Naive thymus-derived CD4-positive, alpha-beta T cell (primary cell): ENCODE measurements at places on chromosomes 13 and 19. TPM values are rescaled to one million over a fixed set of nuclear protein-coding genes. Genes with fewer than 3 reads are reported as not detected.
A peak's percentile ranks its signal among the peaks of the same experiment; 100 is the strongest.

DNA sequence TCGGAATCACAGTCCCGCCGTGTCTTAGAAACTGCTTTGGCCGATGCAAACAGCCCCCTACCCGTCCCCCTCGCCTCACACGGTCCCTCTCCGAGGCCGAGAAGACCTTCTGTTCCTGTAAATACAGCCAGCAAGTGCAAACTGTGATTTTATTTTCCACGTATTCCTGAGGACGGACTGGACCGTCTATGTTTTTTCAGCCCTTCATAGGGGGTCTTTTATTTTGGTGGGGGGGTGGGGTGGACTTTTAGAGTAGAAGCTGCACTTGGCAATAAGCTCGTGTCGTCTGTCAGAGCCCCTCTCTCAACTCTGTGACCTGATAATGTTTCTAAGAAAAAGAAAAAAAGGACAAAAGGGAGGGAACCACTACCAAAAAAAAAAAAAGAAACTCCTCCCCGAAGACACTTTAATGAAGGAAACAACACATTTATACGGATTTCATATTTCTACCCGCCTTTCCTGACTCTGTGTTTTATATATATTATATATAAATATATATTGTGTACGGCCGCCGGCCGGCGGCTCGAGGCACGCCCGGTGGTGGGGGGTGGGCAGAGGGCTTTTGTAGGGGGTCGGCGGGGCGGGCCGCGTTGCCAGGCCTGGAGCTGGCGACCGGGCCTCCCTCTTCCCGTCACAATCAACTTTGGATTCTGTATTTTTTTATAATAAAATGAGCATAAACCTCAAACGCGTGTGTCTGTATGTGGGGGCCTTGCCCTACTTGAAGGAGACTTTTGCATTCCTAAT is 15.2 kb downstream of the EFNA2 start:
- H3K4me1 ChIP-seq, result no peaks in the 10 kb centered on the region
- H3K4me3 ChIP-seq, result no peak overlapping the region
- H3K27ac ChIP-seq, result no peak overlapping the region
- no peaks in the 10 kb centered on the region for H3K36me3 ChIP-seq
- no peaks in the 10 kb centered on the region for H3K27me3 ChIP-seq

Gene ZNF534
- total RNA-seq, result 0.32 TPM

- no peaks in the 10 kb centered on the region for H3K36me3 ChIP-seq
- no peak for DNase-seq
- peaks cover under 1% of the 10 kb centered on the region for H3K4me1 ChIP-seq
- H3K27me3 ChIP-seq, result no peaks in the 10 kb centered on the region
- H3K4me3 ChIP-seq, result no peak overlapping the region
These were observed 42.0 kb downstream of the GAS6 start for GRCh38 chr13:113821847-113822246.

DNA sequence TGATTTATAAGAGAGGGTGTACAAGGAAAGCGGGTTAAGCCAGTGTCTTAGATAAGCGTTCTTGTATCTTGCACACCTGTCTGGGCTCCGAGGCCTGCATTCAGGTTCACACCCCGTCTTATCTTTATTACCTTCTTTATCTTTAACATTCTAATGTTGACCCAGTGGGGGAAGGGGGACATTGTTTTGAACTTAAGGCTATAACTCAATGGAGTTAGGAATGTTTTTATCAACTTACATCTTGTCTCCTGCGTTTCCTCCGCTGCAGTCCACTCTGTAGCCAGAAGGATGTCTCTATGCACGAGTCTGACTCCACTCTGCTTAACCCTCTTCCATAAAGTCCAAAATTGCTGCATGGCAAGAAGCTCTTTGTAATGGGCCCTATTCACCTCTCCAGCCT is 71.2 kb downstream of the FGF9 start:
- no peak overlapping the region for H3K27ac ChIP-seq
- no peaks in the 10 kb centered on the region for H3K4me1 ChIP-seq
- DNase-seq, result no peak
- no peaks in the 10 kb centered on the region for H3K36me3 ChIP-seq

Gene ZNF563
- 23.2 TPM for total RNA-seq

DNA sequence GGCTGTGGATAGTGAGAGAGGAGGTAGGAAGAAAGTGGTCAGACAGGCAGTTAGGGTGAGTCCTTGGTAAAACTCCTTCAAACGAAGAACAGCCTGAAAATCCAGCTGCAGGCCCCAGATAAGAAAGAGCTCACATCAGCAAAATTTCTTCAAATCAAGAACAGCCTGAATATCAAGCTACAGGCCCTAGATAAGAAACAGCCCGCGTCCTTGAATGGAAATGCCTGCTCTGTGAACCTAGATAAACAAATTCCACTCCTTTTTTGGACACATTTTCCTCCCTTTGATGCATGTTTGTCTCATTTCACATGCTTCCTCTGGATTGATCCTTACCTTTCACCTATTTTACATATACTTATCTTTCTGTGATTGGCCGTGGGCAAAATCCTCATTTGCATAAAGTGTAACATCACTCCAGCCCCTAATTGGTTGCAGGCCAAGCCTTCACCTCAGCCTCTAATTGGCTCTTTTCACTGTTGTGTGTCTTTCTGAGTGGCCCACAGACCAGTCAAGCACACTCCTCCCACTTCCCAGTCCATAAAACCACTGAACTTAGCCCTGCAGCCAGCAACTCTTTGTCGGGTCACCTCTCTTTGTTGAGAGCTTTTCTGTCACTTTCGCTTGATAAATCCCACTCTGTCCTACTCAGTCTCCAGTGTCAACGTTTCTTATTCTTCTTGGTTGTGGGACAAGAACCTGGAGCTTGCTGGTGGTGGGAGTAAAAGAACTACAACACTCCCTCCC is 6.0 kb upstream of the SULT2A1 start:
- H3K4me3 ChIP-seq, result no peak overlapping the region

Gene ATP1A3
- total RNA-seq, result 5.0 TPM

GRCh38 chr19:50252111-50252886 is 48.9 kb downstream of the MYH14 start:
- H3K27ac ChIP-seq, result no peak overlapping the region
- no peak for DNase-seq
- H3K4me3 ChIP-seq, result no peak overlapping the region
- no peaks in the 10 kb centered on the region for H3K4me1 ChIP-seq

Gene LHB
- not detected for total RNA-seq

DNA sequence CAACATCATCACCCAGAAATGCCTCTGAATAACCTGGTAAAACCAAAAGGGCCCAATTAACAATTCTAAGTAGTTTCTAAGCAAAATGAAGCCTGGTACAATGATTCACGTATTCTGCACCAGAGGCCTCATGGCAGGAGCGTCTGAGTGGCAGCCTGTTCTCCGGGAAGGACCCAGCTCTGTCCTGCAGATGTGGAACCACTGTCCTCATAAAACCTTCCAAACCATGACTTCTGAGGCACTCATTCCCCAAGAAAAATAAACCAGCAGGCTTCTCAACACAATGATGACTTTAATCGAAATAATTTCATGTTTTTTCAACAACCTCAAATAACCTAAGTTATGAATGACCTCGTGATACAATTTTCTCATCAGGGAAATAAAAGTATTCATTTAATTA is 89.9 kb downstream of the STK24 start:
- no peaks in the 10 kb centered on the region for H3K36me3 ChIP-seq
- no peaks in the 10 kb centered on the region for H3K27me3 ChIP-seq
- no peak overlapping the region for H3K4me3 ChIP-seq

Gene PEX11G
- total RNA-seq, result 0.60 TPM

DNA sequence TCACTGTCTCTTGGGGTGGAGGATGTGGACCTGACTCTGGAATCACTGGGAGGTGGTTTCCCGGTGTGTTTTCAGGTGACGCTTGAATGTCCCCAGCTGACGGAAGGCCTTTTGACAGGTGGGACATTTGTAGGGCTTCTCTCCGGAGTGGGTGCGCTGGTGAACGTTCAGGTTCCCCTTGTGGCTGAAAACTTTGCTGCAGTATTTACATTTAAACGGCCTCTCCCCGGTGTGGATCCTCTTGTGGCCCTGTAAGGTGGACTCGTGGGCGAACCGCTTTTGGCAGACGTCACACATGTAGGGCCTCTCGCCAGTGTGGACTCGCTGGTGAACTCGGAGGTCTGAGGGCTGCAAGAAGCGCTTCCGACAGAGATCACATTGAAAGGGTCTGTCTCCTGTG is 7.8 kb downstream of the ZSCAN5B start:
- no peaks in the 10 kb centered on the region for H3K36me3 ChIP-seq
- H3K27ac ChIP-seq, result no peak overlapping the region
- H3K27me3 ChIP-seq, result no peaks in the 10 kb centered on the region
- no peak for DNase-seq
- no peak overlapping the region for H3K4me3 ChIP-seq

Gene RDH8
- not detected for total RNA-seq

Gene COPE
- 124 TPM for total RNA-seq

DNA sequence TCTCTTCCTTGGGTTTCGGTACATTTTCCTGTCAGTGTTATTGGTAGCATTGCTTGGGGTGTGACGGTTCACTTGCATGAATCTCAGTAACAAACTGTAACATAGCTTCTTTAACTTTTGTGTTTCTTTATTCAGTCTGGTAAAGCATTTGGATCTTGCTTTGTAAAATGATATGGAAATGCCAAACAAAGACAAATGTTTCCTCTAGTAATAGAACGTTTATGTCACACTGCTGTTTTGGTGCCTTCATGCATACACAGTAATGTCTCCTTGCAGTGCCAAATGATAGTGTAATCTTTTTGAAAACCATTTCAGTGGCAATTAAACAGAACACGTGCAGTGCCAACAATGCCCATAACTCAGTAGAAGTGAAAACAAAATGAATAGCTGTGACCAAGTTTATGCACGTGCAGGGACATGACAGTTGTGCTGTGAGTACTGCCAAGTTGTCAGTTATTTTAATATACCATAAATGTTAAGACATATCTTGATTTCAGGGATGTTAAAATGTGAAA is 110.8 kb downstream of the RXFP2 start:
- H3K27me3 ChIP-seq, result no peaks in the 10 kb centered on the region
- no peak for DNase-seq
- no peak overlapping the region for H3K27ac ChIP-seq
- H3K36me3 ChIP-seq, result no peaks in the 10 kb centered on the region
- no peaks in the 10 kb centered on the region for H3K4me1 ChIP-seq

GRCh38 chr19:40611900-40612698 is 10.9 kb downstream of the LTBP4 start:
- no peaks in the 10 kb centered on the region for H3K36me3 ChIP-seq
- no peak overlapping the region for H3K4me3 ChIP-seq

- H3K36me3 ChIP-seq, result no peaks in the 10 kb centered on the region
- no peak overlapping the region for H3K4me3 ChIP-seq
- H3K4me1 ChIP-seq, result peaks cover 64% of the 10 kb centered on the region
These were observed 10.7 kb downstream of the ELF1 start for GRCh38 chr13:41008349-41008980.

Gene OR7D2
- not detected for total RNA-seq

DNA sequence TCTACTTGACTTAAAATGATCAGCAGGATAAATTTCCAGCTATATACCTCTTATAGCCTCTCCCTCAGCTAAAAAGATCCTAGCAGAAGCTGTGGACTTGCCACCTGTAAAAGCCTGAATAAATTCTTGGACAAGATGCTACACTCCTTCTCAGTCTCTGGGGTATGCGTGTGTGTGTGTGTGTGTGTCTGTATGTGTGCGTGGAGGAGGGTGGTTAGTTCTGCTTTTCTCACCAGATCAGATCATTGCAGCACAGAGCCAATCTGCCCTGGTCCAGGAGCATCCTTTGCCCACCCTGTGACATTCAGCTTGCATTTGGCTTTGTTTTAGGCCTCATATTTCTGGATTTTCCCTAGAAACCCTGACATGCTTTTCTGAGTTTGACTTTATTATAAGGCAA is 438.3 kb downstream of the RFC3 start:
- no peak overlapping the region for H3K4me3 ChIP-seq
- H3K27me3 ChIP-seq, result no peaks in the 10 kb centered on the region
- H3K27ac ChIP-seq, result no peak overlapping the region
- no peaks in the 10 kb centered on the region for H3K36me3 ChIP-seq
- no peaks in the 10 kb centered on the region for H3K4me1 ChIP-seq

- H3K4me1 ChIP-seq, result peaks cover 7% of the 10 kb centered on the region
- peak overlapping the region; percentile 30 for H3K4me3 ChIP-seq
- H3K27ac ChIP-seq, result no peak overlapping the region
- peak; percentile 47 for DNase-seq
- H3K36me3 ChIP-seq, result no peaks in the 10 kb centered on the region
These were observed 1.2 kb downstream of the KL start for GRCh38 chr13:33017323-33017929.

GRCh38 chr13:112347986-112348385 is 28.2 kb upstream of the SPACA7 start:
- H3K4me3 ChIP-seq, result no peak overlapping the region
- DNase-seq, result no peak
- no peaks in the 10 kb centered on the region for H3K36me3 ChIP-seq
- H3K27me3 ChIP-seq, result no peaks in the 10 kb centered on the region

Gene GSX1
- total RNA-seq, result not detected

DNA sequence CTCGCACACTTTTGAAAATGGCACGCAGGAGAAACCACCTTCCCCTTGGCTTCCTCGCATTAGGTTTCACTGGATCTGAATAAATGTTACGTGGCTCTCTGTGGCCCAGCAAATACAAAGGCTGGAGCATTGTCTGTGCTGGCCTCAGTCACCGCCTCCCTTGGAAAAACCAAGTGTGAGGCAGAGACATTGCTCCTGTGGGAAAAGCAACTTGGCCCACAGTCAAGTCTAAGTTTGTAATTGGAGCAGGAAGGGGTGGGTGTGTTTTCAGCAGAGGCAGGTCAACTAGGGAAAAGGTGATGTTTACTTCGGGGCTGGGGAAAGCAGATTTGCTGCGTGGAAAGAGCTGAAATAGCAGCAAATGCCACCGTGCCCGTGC is 101.6 kb downstream of the IRS2 start:
- H3K4me3 ChIP-seq, result no peak overlapping the region
- no peaks in the 10 kb centered on the region for H3K27me3 ChIP-seq
- DNase-seq, result no peak
- no peaks in the 10 kb centered on the region for H3K4me1 ChIP-seq
- H3K27ac ChIP-seq, result no peak overlapping the region

DNA sequence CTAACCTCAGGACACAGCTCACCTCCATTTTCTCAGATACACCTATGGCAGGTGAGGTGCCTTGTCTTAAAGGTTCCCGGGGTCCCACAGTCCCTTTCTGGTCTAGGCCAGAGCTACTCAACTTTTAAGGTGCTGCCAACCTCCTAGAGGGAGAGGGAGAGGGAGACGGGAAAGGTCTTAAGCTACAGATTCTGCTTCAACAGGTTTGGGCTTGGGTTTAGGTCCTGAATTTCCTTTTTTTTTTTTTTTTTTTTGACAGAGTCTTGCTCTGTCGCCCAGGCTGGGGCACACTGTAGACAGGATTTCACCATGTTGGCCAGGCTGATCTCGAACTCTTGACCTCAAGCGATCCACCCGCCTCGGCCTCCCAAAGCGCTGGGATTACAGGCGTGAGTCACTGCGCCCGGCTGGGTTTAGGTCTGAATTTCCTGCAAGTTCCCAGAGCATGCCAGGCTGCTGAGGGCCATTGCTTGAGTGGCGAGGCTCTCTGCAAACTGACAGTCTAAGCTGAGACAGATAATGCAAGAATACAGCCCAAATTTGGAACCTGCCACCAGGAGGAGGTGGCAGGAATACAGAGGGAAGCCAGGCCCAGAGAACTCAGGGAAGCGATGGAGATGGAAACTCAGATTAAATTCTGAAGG is 7.8 kb upstream of the SYCN start:
- no peaks in the 10 kb centered on the region for H3K36me3 ChIP-seq
- H3K27me3 ChIP-seq, result no peaks in the 10 kb centered on the region
- no peak overlapping the region for H3K4me3 ChIP-seq
- DNase-seq, result no peak

Gene CYP4F3
- total RNA-seq, result not detected

Gene ZNF296
- 2.2 and 3.8 TPM in 2 replicates for total RNA-seq
